Progenitor cell of endocrine pancreas (in vitro differentiated cells): ENCODE measurements at places on chromosomes 12 and 14. TPM values are rescaled to one million over a fixed set of nuclear protein-coding genes. Genes with fewer than 3 reads are reported as not detected.

Gene CHST11
- 10.5 and 11.4 TPM in 2 replicates for total RNA-seq

Gene NEUROD4
- not detected in 2 replicates for total RNA-seq

Gene OTX2
- total RNA-seq = 0.27 TPM in 1 of 2 replicates, not detected in the other

Gene SERPINA10
- total RNA-seq = 2.6 and 3.2 TPM in 2 replicates

Gene SCNN1A
- 14.3 and 23.1 TPM in 2 replicates for total RNA-seq

Gene SLC25A21
- total RNA-seq = 2.5 and 3.1 TPM in 2 replicates

Gene USP44
- total RNA-seq = 11.6 and 13.3 TPM in 2 replicates

DNA sequence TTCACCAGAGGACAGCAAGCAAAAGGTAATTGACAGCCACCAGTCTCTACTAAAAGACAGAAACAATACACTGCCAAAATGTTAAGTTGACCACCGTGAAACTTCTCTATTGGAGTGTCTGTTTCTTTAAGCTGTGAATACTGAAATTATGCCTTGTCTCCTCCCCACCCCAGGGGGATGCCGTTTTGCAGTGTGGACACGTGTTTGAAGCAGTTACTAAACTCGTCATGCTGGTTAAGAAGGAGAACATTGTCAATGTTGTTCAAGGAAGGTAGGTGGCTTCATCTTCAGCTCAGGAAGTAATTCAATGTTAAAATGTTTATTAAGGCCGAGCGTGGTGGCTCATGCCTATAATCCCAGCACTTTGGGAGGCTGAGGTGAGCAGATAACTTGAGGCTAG lies 32.8 kb downstream of the KCTD10 start:
- H3K27me3 ChIP-seq = no peaks in the 10 kb centered on the region
- DNase-seq = no peak
- H3K4me3 ChIP-seq = no peak overlapping the region
- no peak overlapping the region for H3K27ac ChIP-seq
- H3K4me1 ChIP-seq = no peaks in the 10 kb centered on the region

DNA sequence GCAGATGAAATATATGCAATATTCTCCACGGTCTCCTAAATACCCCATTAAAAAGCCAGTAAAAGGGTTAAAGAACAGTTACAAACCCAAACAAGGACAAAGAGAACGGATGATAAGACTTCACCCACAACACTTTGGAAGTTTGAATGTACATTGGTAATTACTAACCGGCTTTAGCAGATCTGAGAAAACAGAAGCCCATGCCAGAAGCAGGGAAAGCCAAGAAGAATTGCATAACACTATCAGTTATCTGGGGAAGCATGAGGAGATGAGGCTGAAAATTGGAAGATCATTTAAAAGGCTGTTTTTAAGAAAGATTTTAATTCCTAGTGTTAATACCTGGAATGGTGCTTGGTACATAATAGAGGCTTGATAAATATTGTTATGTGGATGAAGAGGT lies 55.6 kb upstream of the MYBPC1 start:
- H3K4me1 ChIP-seq = no peaks in the 10 kb centered on the region
- no peak for DNase-seq
- no peaks in the 10 kb centered on the region for H3K36me3 ChIP-seq
- H3K27ac ChIP-seq = no peak overlapping the region
- H3K27me3 ChIP-seq = no peaks in the 10 kb centered on the region

DNA sequence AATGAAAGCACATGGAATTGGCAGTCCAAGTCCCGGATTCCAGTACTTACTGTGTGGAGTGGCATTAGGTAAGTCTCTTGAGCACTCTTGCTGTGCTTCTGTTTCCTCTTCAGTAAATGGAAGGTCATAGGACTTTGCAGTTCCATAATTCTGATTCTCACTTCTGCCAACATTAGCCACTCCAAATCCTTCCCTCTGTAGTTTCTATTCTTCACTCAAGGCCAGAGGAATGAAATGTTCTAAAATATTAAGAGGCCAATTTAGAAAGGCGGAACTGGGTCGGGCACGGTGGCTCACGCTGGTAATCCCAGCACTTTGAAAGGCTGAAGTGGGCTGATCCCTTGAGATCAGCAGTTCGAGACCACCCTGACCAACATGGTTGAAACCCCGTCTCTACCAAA lies 19.8 kb upstream of the SLC5A8 start:
- no peaks in the 10 kb centered on the region for H3K36me3 ChIP-seq
- H3K27ac ChIP-seq = no peak overlapping the region
- DNase-seq = no peak

DNA sequence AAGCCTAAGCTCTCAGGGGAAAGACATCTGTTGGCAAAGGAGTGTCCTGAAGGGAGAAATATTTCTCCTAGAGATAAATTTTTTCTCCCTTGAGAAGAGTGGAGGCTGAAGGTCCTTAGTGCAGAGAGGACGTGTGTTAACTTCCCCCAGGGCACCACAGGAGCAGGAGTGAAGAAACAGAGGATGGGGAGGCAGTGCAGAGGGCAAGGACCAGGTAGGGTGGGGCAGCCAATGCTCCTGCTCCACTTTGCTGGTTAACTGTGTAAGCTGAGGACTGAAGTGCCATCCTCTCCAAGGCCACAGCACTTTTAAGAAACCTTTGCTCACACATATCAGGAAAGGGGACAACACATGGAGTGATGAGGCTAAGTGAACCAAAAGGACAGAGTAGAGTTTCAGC lies 4.0 kb downstream of the L3HYPDH start:
- no peak for DNase-seq
- peaks cover 23% of the 10 kb centered on the region for H3K4me1 ChIP-seq
- no peaks in the 10 kb centered on the region for H3K36me3 ChIP-seq
- no peaks in the 10 kb centered on the region for H3K27me3 ChIP-seq
- no peak overlapping the region for H3K27ac ChIP-seq

DNA sequence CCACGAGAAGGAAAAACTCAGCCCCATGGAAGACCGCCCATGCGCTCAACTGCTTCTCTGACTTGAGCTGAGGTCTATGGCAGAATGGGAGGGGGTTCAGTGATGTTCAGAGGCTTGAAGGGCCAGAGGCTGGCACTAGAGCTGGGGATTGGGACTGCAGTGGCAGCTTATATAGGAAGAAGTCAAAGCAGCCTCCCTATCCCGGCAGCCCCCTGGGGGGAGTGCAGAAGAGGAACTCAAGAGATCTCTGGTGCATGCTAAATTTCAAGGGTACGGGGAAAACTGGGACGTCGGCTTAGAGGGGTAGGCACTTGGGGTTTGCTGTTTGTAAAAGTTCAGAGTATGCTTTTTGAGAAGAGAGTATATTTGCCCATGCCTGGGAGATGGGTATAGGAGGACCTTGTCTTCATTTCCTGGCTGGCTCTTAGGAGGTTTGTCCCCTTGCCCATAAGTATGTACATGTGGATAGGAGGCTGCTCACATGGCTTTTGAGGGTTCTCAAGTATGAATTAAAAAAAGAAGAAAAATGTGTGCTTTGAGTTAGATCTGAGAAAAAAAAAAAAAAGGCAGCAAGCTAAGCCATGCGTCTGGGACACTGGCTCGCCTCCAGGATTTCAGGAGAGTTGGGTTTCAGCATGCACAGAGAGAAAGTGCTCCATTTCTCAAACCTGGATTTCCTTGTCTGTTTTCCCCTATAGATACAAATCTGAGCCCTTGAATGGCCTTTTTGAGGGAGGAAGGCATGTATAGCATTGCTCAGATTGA lies 3.2 kb upstream of the MEG3 start:
- no peaks in the 10 kb centered on the region for H3K27me3 ChIP-seq
- peaks cover 35% of the 10 kb centered on the region for H3K4me1 ChIP-seq

GRCh38 chr12:121713257-121713777 lies 765 bp downstream of the TMEM120B start:
- no peak for DNase-seq
- H3K27me3 ChIP-seq = no peaks in the 10 kb centered on the region
- peaks cover 2% of the 10 kb centered on the region for H3K36me3 ChIP-seq
- H3K27ac ChIP-seq = peak overlapping the region; percentile 66
- H3K4me3 ChIP-seq = peak overlapping the region; percentile 95

GRCh38 chr12:40693207-40693821 lies 1.1 kb downstream of the CNTN1 start:
- no peak for DNase-seq
- H3K27ac ChIP-seq = no peak overlapping the region
- H3K4me1 ChIP-seq = peaks cover 4% of the 10 kb centered on the region
- H3K27me3 ChIP-seq = peaks cover 60% of the 10 kb centered on the region
- H3K36me3 ChIP-seq = no peaks in the 10 kb centered on the region
- H3K4me3 ChIP-seq = peak overlapping the region; percentile 89

- DNase-seq = no peak
- peaks cover 62% of the 10 kb centered on the region for H3K27me3 ChIP-seq
- peaks cover 5% of the 10 kb centered on the region for H3K4me1 ChIP-seq
- no peak overlapping the region for H3K4me3 ChIP-seq
These were observed 56.8 kb upstream of the PARP11 start for GRCh38 chr12:3929875-3930615.

- H3K4me1 ChIP-seq = peaks cover 27% of the 10 kb centered on the region
- no peaks in the 10 kb centered on the region for H3K36me3 ChIP-seq
- no peak for DNase-seq
These were observed 5.0 kb downstream of the OSBPL8 start for GRCh38 chr12:76554405-76555230.
